Cerebellar nuclear complex (tissue), 1 donor: ENCODE measurements at places on chromosomes 3 and 15.

DNA sequence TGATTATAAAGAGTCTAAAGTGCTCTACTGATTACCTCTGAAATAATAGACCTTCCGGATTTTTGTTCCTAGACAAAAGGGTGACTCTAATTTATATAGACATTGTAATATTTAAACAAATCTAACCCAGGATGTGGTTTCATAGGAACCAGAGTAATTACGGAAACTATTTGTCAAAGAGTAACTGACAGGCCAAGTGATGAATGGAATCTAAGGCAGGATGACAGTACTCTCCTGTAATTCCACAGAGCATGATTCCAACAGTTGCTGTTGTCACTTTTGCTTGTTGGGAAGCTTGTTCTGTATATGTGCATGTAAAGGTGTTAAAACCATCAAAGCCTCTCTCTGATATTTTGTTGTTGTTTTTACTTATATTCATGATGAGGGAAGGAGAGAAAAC, 1141.0 kb downstream of the IGSF11 start:
- DNase-seq: no peak

GRCh38 chr3:122799322-122799721, 4.5 kb downstream of the SLC49A4 start:
- DNase-seq: no peak

DNA sequence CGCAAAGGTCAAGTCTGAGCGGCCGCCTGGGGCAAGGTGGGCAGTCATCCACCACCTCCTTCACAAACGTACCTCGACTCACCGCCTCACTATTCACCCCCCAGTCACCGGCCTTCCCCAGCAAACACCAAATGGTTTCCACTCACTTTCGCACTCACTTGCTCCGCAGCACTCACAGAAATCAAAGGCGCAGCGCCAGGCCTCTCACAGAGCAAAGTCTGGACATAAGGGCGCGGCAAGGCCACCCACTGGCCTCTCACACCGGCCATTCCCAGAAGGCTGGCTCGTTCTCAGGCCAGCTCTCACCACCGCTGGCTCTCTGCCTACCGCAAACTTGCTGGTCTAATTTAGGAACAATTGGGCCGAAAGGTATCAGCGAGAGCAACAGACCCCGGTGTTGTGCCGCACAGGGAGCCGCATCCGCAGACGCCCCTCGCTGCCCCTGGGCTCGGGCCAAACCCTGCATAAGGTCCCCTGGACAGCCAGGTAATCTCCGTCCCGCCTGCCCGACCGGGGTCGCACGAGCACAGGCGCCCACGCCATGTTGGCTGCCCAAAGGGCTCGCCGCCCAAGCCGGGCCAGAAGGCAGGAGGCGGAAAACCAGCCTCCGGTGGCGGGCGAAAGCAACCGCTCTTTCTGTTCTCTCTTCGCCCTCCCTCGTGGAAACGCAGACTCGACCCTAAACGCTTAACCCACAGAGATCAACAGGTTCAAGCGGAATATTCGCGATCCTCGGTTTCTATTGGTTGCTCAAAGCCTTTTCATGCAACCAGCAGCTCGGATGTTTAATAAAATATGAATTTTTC, 2.9 kb downstream of the SHOX2 start:
- DNase-seq: no peak

DNA sequence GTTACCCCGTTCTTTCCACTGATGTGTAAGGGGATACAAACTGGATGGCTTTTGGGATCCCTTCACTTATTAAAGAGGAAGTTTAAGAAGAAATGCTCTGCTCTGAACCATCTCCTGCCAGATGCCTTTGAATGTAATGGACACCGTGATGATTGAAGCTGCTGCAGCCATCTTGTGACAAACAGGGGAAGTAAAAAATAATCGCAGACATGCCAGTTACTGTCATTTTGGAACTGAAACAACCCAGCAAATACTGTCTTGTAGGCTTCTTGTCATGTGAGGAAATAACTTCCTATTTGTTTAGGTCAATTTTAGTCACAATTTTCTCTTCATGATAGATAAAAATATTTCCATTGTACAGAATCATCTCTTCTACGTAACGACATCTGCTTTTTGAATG, 224.0 kb downstream of the CHL1 start:
- DNase-seq: no peak

- no peak for DNase-seq
Measured at GRCh38 chr15:33551860-33552259, 241.1 kb downstream of the RYR3 start.

DNA sequence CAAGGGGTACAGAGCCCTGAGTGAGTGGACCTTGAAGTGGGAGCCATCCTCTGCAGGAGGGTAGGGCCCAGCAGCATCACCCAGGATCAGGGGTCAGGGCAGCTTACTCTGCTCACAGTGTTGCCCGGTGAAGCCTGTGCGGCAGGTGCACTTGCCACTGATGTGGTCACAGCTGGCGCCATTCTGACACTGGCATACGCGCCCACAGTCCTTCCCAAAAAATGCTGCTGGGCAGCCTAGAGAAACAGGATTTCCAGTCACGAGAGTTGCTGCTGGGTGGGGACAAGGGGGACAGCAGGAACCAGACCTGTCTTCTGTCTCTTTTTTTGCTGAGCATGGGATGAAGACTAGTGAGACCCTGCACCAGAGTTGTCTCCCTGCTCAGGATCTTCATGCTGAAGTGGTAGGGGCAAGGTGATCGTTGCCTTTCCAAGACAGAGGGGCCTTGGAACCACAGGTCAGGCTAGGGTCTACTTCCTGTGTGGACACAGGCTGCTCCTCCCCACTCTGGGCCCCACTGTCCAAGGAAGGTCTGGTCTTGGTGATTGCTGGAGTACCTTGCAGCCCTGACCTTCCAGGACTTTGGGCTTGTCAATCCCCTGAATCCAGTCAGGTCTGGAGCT, 46.9 kb downstream of the RAB11A start:
- no peak for DNase-seq
